ENCODE measurements at places on chromosomes 7 and 10. TPM values are rescaled to one million over a fixed set of nuclear protein-coding genes. Genes with fewer than 3 reads are reported as not detected.

Gene PRKG1
- not detected for total RNA-seq

Gene KEL
- 0.13 TPM for total RNA-seq

Gene GPR158
- total RNA-seq = 0.83 TPM

Gene ATOH7
- not detected for total RNA-seq

Gene PCLO
- 0.38 TPM for total RNA-seq

Gene CPN1
- not detected for total RNA-seq

Gene HOXA4
- total RNA-seq = 3.7 TPM

Gene CCSER2
- 7.4 TPM for total RNA-seq

Gene EVX1
- 0.31 TPM for total RNA-seq

Gene CYP26A1
- 2.1 TPM for total RNA-seq

Gene TAS2R5
- total RNA-seq = 0.10 TPM
